Stimulated activated CD4-positive, alpha-beta T cell treated with anti-CD3 and anti-CD28 coated beads, Interleukin-1b, Interleukin-23, amount 100 ng/mL, for 1 hour (primary cell): ENCODE measurements at places on chromosomes 13 and 19.
A peak's percentile ranks its signal among the peaks of the same experiment; 100 is the strongest.

- no peak for DNase-seq
These were observed 11.3 kb upstream of the ZNF554 start for GRCh38 chr19:2808129-2808941.

DNA sequence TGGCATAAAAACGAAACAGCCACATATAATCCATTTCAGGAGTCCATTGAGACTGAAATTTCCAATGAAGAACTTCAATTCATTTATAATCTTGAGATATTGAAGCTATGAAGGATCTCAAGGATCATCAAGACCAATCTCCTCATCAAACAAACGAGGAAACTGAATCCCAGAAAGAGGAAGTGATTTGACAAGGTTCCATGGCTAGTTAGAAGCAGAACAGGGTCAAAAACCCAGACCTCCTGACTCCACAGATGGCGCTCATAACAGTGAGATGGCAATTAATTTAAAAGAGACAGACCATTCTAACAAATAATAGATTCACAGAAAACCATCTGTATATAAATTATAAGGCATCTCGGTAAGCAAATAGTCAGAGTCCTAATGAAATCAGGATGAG, 229.7 kb downstream of the KCTD12 start:
- DNase-seq, result no peak

DNA sequence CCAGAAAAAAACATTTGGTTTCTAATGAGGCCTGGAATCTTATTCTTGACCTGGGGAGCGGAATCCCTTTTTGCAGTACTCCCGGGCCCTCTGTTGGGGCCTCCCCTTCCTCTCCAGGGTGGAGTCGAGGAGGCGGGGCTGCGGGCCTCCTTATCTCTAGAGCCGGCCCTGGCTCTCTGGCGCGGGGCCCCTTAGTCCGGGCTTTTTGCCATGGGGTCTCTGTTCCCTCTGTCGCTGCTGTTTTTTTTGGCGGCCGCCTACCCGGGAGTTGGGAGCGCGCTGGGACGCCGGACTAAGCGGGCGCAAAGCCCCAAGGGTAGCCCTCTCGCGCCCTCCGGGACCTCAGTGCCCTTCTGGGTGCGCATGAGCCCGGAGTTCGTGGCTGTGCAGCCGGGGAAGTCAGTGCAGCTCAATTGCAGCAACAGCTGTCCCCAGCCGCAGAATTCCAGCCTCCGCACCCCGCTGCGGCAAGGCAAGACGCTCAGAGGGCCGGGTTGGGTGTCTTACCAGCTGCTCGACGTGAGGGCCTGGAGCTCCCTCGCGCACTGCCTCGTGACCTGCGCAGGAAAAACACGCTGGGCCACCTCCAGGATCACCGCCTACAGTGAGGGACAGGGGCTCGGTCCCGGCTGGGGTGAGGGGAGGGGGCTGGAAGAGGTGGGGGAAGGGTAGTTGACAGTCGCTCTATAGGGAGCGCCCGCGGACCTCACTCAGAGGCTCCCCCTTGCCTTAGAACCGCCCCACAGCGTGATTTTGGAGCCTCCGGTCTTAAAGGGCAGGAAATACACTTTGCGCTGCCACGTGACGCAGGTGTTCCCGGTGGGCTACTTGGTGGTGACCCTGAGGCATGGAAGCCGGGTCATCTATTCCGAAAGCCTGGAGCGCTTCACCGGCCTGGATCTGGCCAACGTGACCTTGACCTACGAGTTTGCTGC, at the start of gene ICAM4:
TSS of gene ICAM4 (plus strand) at position 153 of the 935 bp plus-strand sequence. CDS start at position 211, 58 bp downstream.
- no peak for DNase-seq

DNA sequence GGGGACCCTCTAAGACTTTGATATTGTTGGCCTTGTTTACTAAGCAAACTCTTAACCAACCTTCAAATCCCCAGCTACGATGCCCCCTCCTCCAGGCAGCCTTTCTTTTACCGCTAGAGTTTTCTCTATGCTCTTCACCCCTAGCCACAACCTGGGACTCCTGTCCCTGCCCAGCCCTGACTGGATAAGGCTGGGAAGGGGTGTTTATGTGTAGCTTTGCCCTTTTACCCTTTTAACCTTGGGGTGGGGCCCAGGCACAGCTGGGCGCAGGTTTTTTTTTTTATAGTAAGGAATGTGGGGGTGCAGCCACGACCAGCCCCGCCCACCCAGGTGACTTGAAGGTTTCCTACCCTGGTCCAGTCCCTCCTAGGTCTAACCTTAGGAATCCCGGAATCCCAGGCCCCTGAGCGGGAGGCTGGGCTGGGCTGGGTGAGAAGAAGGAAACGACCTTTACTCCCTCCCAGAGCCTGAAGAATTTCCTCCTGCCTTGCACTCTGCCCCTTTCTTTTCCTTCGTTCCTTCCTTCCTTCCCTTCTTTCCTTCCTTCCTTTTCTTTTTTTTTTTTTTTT, 12.2 kb downstream of the TJP3 start:
- no peak for DNase-seq

- DNase-seq, result no peak
These were observed 55.5 kb downstream of the CYSLTR2 start for GRCh38 chr13:48709213-48709612.

GRCh38 chr19:41910240-41910991, 17.8 kb downstream of the ERFL start:
- no peak for DNase-seq

GRCh38 chr19:57800696-57801095, 14.0 kb downstream of the ZNF552 start:
- DNase-seq, result no peak

GRCh38 chr13:40589285-40590109, 76.9 kb downstream of the FOXO1 start:
- no peak for DNase-seq

- DNase-seq, result no peak
These were observed 5.8 kb upstream of the USE1 start for GRCh38 chr19:17209126-17210036.

DNA sequence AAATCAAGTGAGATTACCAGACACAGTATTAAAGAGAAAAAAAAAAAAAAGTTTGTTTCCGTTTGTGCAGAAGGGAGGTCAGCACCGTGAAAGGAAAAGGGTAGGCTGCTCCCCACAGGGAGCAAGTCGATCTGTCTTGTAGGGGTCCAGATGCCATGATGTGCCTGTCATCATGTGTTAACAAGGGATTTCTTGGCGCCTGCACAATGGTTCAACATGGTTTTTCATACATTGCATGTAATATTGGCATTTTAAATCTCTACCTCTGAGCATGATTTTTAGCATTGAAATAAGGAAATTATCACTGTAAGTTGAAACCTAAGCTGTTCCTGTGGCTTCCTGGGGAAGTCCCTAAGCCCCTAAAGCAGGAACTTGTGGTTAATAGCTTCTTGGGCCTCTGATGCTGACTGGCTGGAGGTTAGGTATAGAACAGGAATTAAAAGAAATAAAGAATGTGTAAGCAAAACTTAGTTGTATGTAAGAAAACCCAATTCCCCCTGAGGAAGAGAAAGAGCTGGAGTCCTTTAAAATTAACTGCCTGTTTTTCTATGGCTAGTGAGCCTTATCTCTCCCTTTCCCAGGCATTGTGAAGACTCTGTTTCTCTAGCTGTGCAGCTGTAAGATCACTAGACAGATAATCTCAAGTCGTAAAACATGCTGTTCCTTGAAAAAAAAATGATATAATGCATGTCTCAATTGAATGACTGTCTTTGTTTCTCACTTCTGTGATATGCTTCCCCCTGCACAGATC, 7.4 kb upstream of the FCGBP start:
- DNase-seq, result peak; percentile 29

GRCh38 chr19:12655546-12655945, 11.0 kb downstream of the MAN2B1 start:
- no peak for DNase-seq

DNA sequence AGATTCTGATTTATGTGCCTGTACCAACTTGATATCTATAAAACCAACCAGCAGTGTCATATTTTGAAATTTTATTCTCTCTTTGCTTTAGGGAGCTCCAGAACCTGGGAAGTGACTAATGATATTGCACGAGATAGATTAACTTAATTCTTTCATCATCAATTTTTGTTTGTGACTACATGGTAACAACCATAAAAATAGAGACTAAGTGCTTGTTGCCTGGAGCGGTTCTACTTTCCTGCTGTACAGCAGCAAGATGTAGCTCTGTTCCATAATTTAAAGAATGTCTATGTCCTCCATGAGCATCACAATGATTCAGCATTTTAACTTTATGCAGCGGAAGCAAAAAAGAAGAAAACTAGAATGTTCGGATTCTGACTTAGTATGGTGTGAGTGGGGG, 275.6 kb downstream of the KLF5 start:
- no peak for DNase-seq

GRCh38 chr19:37986048-37986750, 79.2 kb downstream of the SIPA1L3 start:
- no peak for DNase-seq

DNA sequence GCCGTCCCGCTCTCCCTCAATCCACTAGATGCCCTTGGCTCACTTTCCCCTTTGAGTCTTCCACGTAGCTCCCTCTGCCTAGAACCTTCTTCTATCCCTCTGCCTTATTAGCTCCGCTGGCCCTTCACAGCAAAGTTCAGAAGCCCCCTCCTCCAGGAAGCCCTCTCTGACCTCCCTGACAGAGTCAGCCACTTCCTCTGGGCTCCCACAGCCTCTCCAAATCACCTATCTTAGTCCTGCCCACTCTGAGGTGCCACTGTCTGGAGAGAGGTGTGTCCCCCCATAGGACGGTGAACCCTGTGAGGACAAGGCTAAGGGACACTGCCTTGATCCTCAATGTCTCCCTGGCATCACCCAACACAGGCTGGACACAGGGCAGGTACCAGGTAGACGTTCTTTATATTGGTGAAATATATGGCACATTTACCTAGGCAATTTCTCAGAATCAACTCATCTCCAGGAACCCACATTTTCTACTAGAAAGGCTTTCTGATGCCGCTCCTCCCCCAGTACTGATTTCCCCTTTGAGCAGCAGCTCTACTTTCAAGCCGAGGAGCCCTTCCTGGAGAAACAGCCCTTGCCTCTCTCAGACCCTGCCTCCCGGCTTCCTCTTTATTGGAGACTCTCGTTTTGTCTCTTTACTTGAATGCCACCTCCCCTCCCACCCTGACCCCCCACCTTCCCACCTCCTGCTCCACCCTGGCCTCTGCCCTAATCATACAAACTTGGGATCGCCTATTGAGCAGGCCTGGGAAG, 3.4 kb upstream of the TGFB1 start:
- DNase-seq, result no peak

GRCh38 chr13:76733671-76734070, 152.5 kb downstream of the KCTD12 start:
- DNase-seq, result no peak

- DNase-seq, result peak; percentile 48
These were observed 2.5 kb upstream of the LHB start for GRCh38 chr19:49019242-49019932.

DNA sequence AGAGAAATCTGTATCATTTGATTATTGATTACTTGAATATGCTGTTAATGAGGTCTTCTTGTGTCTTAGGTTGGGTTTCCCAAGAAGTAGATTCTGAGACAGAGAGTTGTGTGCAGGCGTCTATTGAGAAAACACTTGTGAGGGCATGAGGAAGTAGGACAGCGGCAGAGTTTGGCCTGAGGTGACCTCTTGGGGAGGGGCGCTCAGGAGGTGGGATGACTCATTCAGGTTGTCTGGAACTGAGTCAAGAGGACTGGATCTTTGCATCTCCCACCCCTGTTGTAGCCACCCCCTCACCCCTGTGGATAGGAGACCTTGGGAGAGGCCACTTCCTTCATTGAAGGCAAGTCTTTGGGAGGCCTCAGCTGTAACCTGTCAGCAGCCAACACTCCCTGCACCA, 35.2 kb upstream of the WDFY2 start:
- no peak for DNase-seq

DNA sequence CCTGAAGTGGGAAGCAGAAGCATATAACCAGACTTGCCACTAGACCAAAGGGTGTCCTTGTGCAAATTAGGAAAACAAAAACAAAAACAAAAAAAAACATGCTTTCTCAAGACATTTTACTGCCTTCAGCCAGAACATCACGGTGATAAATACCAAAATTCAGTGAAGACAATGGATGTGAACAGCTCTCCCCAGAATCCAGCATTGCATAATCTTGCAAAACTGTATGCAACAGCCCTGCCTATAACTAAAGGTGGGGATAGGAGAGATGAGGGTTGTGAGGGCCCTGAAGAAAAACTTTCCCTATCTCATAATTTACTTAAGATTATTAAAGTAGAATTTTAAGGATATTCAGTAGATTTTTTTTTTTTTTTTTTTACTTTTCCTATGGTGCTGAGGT, 24.9 kb upstream of the NDFIP2 start:
- no peak for DNase-seq

GRCh38 chr19:13764821-13765394, 586 bp downstream of the MRI1 start:
- DNase-seq, result no peak

DNA sequence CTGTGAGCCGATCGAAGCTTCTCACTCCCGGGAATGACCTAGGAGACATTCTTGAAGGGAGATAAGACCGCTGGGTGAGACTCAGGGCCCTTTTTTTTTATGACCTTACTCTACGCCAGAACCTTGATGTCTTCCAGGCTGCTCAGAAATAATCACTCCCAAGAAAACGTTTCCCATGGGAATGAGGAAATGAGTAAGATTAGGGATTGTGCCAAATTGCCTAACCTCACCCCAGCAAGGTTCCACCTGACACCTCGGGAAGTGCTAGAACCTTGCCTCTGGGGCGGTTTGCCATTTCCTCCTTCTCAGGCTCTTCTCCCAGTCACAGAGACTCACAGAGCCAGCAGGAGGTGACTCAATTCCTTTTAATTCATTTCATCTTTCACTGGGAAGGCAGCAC, 2.3 kb downstream of the SLC46A3 start:
- DNase-seq, result no peak

GRCh38 chr19:10855879-10856522, 7.8 kb downstream of the C19orf38 start:
- no peak for DNase-seq

GRCh38 chr13:23901365-23901764, 4.1 kb upstream of the C1QTNF9B start:
- DNase-seq, result no peak

GRCh38 chr19:38252385-38252784, 3.8 kb downstream of the PPP1R14A start:
- no peak for DNase-seq

DNA sequence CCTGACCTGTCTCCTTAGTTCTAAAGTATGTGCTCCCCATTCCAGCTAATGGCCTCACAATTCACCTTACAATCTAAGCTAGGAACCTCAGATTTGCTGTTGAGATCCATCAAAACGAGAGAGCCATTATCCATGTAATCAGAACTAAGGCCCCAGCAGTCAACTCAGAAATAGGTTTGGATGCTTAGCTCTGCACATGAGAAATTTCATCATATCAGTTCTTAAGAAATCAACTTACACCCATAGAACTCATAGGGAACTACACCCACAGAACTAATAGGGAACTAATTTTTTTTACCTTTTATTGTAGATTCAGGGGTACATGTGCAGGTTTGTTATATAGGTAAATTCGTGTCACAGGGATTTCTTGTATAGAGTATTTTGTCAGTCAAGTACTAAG, 28.7 kb downstream of the CYSLTR2 start:
- no peak for DNase-seq

DNA sequence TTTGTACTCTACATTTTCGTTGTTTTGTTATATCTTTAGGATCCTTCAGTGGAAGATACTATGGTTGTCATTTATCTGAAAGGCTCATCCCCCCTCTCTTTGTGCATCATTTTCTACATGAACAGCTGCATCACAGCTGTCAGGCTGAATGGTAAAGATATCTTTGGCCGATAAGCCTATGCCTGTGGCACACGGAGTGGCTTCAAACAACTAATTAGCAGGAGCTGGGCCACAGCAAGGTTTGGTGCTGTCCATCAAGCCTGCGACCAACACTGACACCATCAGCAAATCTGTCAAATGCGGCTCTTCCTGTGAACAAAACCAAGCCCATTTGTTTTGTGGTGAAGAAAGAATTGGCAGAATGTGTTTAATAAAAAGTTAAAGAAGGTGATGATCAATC, 334.4 kb downstream of the PCDH9 start:
- DNase-seq, result no peak
